SIG-M5 (cell line): ENCODE measurements at places on chromosomes 4 and X.

DNA sequence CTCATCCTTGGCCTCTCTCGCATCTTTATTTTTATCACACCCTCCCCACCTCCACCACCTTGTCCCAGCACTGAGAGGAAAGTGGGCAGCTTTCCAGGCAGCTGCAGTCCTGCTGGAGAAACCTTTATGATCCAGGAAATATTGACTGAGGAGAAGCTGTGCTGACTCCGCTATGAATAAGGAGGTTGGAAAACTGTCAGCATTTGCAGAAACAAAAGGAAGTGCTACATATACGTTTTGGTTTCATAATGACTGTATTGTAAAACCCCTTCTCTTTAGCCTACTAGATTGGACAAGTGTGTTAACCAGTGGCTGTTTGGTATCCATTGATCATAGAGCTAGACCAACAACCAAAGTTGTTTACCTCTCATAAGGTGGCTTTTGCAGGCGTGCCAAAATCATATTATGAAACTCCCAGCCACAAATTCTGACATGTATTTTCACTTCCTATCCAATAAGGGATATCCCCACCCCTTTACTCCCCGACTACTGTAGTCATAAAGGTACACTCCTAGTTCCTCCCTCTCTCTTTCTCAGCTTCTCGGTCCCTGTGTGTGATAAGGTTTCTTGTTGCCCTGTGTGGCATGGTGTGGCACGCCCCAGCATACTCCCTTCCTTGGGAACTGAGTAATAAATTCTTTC, 88.4 kb downstream of the GPR143 start:
- DNase-seq: no peak

DNA sequence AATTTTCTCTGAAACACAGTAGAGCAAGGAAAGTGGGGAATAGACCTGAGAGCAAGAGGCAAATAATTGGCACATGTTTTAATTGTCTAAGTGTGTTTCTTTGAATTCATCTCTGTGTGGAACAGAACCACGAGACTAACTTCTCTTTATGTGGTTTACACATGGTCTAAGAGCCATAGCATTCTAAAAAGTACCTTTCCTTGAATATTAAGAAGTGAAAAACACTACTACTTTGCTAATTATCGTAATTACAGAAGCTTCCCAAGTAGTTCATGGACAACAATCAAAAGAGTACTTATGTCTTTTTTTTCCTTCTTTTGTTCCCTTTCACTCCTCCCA, 2.9 kb upstream of the CYBB start:
- no peak for DNase-seq

- no peak for DNase-seq
These were observed 2.1 kb downstream of the SASH3 start for GRCh38 chrX:129781680-129782495.

- DNase-seq: no peak
These were observed 5.0 kb downstream of the NOA1 start for GRCh38 chr4:56972389-56972788.

DNA sequence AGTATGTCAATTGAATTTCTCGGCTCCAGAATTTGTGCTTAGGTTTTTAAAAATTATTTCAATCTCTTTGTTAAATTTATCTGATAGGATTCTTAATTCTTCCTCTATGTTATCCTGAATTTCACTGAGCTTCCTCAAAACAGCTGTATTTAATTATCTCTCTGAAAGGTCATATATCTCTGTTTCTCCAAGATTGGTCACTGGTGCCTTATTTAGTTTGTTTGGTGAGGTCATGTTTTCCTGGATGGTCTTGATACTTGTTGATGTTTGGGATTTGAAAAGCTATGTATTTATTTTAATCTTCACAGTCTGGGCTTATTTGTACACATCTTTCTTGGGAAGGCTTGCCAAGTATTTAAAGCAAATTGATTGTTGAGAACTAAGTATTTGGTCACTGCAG, 24.7 kb upstream of the HERC3 start:
- DNase-seq: no peak

DNA sequence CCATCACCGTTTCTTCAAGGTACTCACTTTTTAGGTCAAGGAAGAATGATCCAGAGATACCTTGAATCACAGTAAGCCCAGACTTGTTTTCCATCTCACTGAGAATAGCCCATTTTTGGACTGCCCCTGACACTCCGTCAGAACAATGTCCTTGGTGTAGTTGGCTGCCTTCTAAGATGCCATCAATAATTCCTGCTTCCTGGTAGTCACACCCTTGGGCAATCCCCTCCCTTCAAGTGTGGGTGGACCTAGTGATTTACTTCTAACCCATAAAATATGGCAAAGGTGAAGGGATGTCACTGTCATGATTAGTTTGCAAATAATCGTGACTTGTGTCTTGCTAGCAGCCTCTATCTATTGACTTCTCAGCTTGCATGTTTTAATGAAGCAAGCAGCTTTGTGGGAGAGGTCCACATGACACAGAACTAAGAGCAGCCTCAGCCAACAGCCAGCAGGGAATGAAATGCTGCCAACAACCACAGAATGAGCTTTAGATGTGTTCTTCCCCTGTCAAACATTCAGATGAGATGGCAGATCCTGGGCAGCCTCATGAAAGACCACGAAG, 20.0 kb upstream of the KLHL34 start:
- DNase-seq: no peak

DNA sequence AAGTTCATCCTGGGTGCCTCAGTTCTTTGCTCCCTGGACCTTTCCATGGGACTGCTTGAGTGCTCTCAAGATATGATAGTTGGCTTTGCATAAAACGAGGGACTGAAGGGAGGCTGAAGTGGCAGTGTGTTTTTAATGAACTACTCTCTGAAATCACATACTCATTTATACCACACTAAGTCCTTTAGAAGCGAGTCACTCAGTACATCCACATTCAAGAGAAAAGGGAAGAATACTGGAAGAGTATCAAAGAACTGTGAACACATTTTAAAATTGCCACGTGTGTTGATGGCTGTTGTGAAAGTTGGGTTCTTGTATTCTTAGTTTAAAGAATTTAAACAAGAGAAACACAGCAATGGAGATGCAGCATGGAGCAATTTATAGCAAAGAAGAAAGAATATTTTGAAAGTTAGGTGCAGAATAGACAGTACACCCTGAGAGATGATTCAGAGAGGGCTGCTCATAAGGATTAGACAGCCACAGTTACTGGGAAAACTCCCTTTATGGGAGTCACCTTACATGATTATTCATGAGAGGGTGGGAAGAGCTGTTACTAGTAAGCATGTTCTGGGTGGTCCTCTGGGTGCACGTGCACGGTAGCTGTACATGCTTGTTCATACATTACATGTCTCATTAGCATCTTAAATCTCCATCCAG, 380.7 kb downstream of the ADGRL3 start:
- no peak for DNase-seq

DNA sequence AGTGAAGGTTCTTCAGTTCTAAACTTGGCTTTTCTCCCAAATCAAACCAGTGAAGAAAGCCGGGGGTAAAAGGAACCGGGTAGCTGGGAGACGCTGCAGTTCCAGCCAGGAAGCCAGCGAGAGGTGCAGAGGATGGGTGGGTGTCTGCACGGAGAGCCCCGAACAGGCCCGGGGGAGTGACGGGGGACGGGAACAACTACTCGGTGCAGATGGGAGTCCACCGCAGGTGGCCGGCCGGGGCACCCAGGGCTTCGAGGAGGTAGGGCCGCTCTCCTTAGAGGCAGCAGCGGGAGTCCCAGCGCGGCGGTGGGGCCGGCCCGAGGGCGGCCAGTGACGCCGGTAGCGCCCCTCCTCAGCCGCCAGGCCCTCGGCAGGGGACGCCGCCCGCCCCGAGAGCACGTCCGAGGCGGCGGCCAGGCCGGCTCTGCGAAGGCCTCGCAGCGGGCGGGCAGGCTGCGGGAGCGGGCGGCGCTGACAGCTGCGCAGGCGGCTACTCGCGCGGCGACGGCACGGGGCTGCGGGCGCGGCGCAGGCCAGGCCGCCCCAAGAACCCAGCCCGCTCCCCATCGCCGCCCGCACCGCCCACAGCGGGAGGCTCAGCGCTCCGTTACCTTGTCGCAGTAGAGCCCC, 449 bp downstream of the FBXL5 start:
- DNase-seq: no peak

GRCh38 chrX:3712051-3712869, 1.2 kb downstream of the PRKX start:
- no peak for DNase-seq

GRCh38 chr4:14345356-14345775, 656.9 kb upstream of the CPEB2 start:
- no peak for DNase-seq

GRCh38 chr4:181161669-181162068, 1081.5 kb upstream of the TENM3 start:
- no peak for DNase-seq

GRCh38 chr4:153028535-153028934, 92.4 kb downstream of the FHDC1 start:
- no peak for DNase-seq

DNA sequence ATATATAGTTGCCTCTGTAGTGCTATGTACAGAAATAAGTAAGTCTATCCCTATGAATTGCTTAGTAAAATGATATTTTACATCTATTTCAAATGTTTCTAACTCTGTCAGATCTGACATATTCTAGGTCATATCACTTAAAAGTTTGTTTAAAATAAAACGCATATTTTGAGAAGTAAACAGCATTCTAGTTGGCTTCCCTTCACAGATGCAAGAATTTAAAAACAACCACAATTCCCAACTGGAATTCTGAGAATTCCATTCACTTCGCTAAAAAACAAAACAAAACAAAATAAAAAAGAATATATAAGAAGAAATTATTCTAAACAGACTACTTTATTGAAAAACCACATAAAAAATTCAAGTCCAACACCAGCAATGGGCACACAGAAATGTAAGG, 126.0 kb downstream of the PPP3CA start:
- DNase-seq: no peak
